ENCODE measurements at places on chromosomes 1 and 21.

- no peak for DNase-seq
Measured at GRCh38 chr1:147072482-147073432, 99.5 kb downstream of the PRKAB2 start.

- DNase-seq, result no peak
Measured at GRCh38 chr1:62040450-62040849, 154.2 kb upstream of the L1TD1 start.

GRCh38 chr1:193143285-193143684 is 21.5 kb downstream of the CDC73 start:
- no peak for DNase-seq

GRCh38 chr1:91645031-91645430 is 144.4 kb downstream of the CDC7 start:
- DNase-seq, result no peak

DNA sequence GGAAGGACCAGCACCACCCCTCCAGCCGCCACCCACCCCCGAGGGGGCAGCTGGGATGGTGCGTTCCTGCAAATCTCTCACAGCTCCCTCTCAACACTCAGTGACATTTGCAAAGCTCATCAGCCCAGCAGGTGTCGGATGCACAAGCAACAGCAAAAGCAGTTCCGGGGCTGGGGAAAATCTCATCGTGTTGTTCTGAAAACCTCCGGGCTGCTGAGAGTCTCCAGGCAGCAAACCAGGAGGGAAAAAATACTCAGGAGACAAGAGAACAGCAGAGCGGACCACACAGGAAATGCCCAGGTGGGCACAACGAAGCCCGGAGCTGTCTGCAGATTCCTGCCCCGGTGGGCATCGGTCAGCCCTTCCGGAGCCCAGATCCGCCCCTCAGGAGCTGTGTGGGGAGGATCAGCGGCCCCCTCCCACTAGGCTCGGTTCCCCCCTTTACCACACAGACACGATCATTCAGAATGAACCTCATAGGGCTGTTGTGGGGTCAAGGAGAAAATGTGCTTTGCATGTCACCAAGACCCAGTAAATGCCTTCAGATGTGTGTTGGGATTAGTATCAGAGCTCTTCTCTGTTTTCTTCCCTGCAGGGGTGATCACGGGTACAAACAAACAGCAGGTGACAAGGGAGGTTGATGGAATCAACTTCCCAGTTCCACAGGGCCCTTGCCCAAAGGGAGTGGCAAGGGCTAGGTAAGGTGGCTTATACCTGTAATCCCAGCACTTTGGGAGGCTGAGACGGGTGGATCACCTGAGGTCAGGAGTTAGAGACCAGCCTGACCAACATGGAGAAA is 127.0 kb upstream of the TIAM1 start:
- DNase-seq, result no peak

- DNase-seq, result peak; percentile 14
Measured at GRCh38 chr1:201262963-201263608, 20.2 kb upstream of the PKP1 start.

DNA sequence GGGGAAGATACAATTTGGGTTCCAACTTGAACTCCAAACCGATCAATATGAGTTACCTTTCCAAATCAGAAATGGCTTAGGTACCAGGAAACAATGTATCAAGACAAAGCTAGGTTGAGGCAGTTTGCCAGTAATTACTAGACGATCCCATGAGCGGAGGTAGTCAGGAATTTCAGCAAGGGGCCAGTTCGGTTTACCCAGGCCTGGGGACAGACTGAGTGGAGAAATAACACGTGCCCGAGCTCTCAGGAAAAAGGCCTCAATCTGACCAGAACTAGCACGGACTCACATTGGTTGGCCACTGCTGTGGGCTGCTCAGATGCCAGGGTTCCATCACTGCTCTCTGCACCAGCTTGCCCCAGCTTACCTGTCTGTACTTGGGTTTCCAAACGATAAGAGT is 15.3 kb downstream of the CLSTN1 start:
- no peak for DNase-seq

DNA sequence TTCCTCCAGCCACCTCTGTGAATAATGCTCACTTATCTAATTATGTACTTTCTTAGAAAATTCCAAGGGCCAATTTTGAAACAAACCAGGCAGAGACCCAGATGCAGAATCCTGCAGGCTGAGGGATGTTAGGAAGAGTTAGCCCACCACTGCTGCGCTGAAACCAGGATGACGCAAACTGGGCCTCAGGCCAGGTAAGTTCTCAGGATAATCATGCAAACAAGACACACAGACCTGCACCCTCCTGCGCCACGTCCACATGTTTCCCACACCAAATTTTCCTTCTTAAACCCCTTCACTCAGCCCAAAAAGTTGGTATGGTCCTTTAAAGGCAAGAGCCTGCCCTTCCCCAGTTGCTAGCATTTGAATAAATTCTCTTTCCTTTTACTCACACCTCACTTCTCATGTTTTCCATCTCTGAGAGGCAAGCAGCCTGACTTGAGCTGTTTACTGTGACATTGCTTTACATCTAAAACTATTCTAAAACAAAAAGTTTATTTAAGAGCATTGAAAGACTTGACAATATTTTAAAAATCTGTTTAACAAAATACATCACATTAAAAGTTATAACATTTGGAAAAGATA is 887.1 kb downstream of the LRRIQ3 start:
- no peak for DNase-seq

DNA sequence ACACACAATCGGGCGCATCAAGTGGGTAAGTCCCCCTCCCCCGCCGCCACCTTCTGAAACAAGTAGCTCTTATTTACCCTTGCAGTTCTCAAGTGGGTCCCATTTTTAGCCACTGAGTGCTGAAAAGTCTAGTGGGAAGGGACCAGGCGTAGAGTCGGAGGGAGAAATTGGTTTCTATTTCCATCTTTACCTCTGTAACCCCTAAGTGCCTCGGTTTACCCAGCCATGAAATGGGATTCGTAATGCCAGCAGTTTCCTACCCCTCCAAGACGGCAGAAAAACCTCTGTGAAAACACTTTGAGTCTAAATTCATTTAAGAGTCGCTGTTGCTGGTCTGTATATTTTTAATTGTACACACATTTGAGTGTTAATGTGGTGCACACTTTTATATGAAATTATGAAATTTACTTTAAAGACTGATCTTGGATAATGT is 928 bp downstream of the TLCD4 start:
- no peak for DNase-seq

DNA sequence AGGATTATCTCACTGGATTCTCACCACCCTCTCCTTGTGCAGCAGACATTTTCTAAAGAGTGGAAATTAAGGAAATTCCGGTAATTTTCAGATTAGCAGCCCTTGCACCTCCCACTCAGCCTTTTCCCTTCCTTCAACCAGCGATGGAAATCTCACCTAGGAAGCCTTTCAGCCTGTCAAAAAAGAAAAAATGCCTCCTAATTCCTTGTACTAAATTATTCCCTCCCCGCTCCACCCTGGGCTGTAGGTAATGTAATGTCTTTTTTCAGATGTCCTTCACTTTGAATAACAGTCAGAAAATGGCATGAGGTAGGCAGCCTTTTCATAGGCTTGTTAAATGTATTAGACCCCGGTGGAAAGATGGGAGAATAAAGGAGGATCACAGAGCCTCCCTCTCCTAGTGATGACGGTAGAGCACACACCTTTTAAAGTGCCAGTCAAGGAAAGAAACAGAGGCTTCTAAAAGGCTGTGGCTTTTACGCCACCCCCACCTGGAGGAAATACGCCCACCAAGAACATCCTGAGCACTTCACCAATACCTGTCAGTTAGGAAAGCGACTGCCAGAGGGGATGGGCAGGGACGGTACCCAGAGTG is 62.8 kb upstream of the NEK2 start:
- no peak for DNase-seq

GRCh38 chr1:236440373-236440772 is 46.3 kb downstream of the EDARADD start:
- no peak for DNase-seq

DNA sequence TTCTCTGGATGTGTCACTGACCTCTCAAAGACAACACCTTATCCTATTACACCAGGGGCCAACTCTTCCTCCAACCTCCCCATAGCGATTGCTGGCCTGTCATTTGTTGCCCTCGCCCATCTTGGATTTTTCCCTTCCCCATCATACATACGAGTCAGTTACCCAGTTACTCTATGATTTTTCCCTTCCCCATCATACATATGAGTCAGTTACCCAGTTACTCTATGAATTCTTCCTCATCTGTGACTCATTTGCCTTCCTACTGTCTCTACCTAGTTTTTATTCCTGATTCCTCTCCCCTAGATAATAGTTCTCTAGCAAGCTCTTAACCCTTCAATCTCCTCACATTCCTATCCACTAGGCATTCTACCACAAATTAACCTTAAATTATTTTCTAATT is 178.8 kb downstream of the NR5A2 start:
- no peak for DNase-seq

DNA sequence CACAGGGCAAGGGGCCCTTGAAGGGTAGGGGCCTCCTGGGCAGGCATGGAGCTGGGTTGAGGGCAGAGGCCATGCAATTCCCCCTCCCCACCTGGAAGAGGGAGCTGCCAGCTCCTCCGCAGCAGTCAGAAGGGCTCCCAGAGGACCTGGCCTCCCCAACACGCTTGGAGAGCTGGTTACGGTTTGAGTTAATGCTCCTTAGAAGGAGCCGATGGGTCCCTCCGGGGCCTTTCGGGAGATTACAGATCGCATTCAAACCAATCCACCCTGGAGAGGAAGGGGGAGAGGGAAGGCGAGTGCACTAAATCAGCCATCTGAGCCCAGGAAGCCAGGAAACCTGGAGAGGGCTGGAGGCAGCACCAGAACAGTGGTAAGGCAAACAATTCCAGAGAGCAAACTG is 106.3 kb upstream of the CSF3R start:
- no peak for DNase-seq

- no peak for DNase-seq
Measured at GRCh38 chr21:35024071-35024420, 25.1 kb downstream of the RUNX1 start.

DNA sequence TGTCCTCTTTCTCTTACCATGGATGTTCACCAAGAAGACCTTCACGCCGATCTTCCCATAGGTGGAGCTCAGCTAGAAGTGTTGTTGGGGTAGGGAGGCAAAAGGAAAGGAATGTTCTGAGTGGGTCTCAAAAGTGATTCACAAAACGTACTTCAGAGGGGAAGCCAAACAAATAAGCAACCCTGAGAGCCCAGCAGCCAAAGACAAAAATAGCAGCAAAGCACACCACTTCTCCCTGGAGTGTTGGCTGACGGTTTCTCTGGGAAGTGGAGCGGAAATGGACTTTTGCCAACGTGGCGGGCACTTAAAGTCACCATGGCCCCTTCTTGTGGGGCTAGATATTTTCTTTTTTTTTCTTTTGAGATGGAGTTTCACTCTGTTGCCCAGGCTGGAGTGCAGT is 23.1 kb downstream of the SLC26A9 start:
- no peak for DNase-seq

- DNase-seq, result no peak
Measured at GRCh38 chr21:40472013-40472412, 374.9 kb downstream of the DSCAM start.

- DNase-seq, result no peak
Measured at GRCh38 chr1:50983219-50983802, 13.3 kb downstream of the CDKN2C start.

DNA sequence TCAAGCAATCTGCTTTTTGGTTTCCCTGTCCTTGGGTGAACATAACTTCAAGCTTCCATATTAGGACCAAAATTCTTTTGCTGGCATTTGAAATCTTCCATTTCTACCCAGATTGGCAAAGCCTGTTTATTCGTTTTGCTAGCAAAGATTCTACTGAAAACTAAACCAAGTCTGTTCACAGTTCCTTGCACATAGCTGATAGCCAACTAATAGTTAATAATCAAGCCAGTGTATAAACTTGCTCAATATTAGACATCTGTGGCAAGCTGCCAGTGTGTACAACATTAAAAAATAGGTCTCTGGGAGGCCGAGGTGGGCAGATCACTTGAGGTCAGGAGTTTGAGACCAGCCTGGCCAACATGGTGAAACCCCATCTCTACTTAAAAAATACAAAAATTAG is 6.3 kb downstream of the APP start:
- no peak for DNase-seq

GRCh38 chr1:34711485-34711884 is 43.4 kb upstream of the GJB5 start:
- no peak for DNase-seq

DNA sequence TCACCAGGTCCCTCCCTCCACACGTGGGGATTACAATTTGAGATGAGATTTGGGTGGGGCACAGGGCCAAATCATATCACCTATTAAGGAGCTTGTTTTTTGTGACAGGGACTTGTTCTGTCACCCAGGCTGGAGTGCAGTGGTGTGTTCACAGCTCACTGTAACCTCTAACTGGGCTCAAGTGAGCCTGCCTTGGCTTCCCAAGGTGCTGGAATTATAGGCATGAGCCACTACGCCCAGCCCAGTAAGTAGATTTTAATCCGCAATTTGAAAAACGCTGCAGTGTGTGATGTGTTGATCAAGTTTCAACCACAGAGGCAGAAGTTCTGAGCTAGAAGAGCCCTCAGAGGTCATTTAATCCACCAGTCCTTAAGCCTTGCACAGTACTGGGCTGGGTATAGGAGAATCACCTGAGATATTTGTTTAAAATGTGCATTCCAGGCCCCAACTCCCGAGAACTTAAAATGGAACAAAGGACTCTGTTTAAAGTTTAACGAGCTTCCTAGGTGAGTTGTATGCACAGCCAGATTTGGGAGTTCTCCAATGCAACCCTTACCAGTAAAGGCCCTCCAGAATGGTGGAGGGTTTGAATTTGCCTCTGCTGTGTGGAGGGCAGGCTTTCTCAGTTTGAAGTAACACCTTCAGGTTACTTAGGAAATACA is 13.4 kb downstream of the RPL11 start:
- DNase-seq, result no peak

GRCh38 chr1:34597877-34598514 is 156.9 kb upstream of the GJB5 start:
- DNase-seq, result peak; percentile 75

- DNase-seq, result no peak
Measured at GRCh38 chr1:88056881-88057280, 627.2 kb upstream of the PKN2 start.

GRCh38 chr1:242030071-242030470 is 31.2 kb upstream of the MAP1LC3C start:
- no peak for DNase-seq

DNA sequence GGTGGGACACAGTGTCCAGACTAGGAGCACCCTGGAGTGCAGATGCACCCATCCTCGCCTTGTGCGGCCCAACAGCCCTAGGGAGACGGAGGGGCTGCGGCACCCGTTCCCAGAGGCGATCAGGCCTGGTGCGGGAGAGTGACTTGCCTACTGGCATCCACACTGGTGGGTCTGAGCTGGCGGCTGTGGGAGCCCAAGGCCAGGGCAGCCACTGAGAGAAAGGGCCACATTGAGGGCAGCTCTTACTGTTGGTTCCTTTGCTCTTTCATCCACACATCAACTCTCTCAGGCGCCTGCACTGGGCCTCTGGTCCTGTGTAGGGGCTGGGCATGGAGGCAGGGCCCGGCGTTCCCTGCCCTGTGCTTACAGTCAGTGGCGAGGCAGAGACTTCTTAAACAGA is 8.6 kb downstream of the PODN start:
- DNase-seq, result no peak

DNA sequence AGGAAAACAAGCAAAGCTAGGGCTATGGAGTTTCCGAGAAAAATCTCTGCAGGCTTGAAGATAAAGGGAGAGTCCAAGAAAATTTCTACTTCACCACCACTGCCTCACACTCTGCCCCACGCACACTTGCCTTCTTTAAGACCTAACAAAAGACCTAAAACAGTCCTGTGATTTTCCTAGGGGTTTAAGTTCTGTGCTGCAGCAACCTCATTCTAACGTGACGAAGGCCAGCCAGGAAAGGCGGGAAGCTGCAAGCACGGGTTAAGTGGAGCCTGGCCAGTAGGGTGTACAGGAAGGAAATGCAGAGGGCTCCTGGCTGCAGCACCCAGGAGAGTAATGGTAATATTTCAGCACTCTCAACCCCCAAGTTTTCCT is 1.5 kb downstream of the SPATA6 start:
- DNase-seq, result peak; percentile 49

GRCh38 chr1:230502306-230502705 is 76.2 kb upstream of the PGBD5 start:
- no peak for DNase-seq

All from colonic mucosa (tissue), 4 donors.